Omental fat pad (tissue), 4 donors: ENCODE measurements at places on chromosomes 7 and 10. TPM values are rescaled to one million over a fixed set of nuclear protein-coding genes. Genes with fewer than 3 reads are reported as not detected.

Gene PRKCQ
- 1.9 TPM for total RNA-seq

Gene TDRD1
- 0.24 TPM for total RNA-seq

Gene SGCE
- total RNA-seq = 110 TPM

Gene SKAP2
- total RNA-seq = 36.0 TPM

Gene CXCL12
- 137 TPM for total RNA-seq

- DNase-seq = no peak
Observed at GRCh38 chr7:4781366-4782069, 6.1 kb downstream of the AP5Z1 start.

GRCh38 chr7:55409482-55410225 is 44.5 kb downstream of the LANCL2 start:
- DNase-seq = no peak

GRCh38 chr10:89773081-89773480 is 71.7 kb downstream of the KIF20B start:
- no peak for DNase-seq

DNA sequence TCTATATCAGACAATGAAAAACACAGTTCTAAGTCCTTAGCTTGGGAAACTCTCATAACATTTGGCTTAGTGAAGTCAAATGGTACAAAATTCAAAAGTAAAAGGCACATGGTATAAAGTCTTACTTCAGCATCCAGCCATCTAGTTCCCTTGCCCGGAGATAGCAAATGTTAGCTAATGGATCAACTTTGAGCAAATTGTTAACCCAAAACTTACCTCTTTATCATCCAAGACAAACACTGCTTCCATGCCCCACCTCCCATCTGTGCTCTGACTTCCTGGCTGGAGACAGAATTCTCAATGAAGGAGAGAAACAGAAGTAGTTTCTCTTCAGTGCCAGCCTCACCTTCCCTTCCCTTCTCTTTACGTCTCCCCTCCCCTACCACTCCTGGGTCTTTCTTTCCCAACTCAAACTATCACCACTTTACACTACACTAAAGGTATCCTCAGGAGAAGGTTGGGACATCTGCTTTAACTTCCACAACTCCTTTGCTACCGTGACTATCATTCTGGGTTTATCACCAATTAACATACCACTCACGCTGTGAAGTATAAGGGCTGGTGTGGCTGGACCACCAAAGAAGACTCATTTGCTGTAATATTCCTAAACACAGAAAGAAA is 21.2 kb upstream of the ZNRF2 start:
- no peak for DNase-seq

- DNase-seq = no peak
Observed at GRCh38 chr10:85547460-85548023, 819.1 kb downstream of the GRID1 start.

GRCh38 chr7:37265006-37265405 is 183.7 kb downstream of the ELMO1 start:
- no peak for DNase-seq

GRCh38 chr10:17216901-17217395 is 11.1 kb upstream of the VIM start:
- DNase-seq = no peak

DNA sequence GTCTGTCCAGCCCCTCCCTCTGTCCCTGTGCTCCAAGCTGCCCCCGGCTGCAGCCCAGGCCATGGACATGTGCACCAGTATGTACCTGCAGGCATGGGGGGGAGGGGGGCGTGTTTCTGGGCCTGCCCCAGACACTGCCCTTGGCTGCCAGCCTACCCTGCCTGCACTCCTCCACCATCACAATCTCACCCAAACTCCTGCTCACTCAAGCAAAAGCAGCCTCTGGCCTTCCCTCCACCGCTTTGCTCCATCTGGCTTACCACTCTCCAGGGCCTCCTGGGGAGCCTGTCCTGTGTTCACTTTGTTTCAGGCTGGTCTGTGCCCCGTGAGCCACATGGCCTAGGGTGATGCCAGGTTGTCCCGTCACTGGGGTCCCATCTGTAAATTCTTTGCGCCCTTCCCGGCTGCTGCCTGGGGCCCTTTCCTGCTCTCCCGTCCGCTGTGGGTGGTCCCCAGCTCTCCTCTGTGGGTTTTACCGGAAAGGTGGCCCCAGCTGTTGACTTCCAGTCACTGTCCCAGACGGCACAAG is 33.3 kb upstream of the PPIF start:
- no peak for DNase-seq

- DNase-seq = no peak
Observed at GRCh38 chr7:142587578-142588191, 161.6 kb upstream of the PRSS1 start.

- no peak for DNase-seq
Observed at GRCh38 chr7:73986158-73986631, 41.8 kb upstream of the ELN start.

DNA sequence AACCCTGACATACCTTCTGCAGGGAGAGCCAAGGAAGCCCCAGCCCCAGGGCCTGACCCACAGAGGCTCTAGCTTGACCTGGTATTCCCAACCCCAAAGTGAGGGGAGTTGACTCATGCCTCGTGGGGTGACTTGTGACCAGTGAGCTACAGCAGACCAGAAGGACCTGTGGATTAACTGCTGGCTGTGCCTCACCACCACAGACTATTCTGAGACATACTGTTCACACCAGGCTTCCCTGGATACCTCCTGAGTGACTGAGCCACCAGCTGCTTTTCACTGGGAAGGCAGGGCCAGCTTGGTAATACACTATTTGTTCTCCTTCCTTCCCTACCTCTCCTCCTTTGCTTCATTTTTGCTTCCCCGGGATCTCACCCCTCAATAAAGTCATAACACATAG is 7.3 kb downstream of the PLXNA4 start:
- DNase-seq = no peak

- DNase-seq = peak; percentile 31
Observed at GRCh38 chr7:139035586-139036353, at the start of gene ZC3HAV1L. ZC3HAV1L (minus strand) TSS chr7:139036042; CDS start chr7:139036017, 25 bp downstream.

GRCh38 chr7:132882714-132883428 is 199.0 kb downstream of the CHCHD3 start:
- no peak for DNase-seq

DNA sequence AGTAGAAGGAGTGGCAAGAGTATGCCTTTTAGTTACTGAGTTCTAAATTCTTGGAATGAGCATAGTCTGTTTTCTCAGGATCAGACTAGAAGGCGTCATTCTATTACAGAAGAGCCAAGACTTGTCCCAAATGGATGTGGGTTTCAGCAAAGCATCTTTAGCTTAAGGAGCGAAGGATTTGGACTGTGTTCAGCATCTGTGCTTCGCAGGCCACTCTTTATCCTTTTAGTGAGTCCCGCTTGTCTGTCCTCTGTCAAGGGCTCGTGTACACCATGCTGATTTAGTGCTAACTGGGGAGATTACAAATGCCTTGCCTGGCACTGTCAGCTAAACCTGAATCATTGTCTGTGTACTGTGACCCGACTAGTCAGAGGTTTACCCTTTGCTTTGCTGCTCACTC is 465.7 kb downstream of the AUTS2 start:
- no peak for DNase-seq
